SJSA1 (cell line): ENCODE measurements at places on chromosomes 13 and 19.

- peak; percentile 66 for DNase-seq
Measured at GRCh38 chr13:109200556-109200955, 571.1 kb downstream of the MYO16 start.

- no peak for DNase-seq
Measured at GRCh38 chr13:101109005-101109404, 307.3 kb downstream of the NALCN start.

DNA sequence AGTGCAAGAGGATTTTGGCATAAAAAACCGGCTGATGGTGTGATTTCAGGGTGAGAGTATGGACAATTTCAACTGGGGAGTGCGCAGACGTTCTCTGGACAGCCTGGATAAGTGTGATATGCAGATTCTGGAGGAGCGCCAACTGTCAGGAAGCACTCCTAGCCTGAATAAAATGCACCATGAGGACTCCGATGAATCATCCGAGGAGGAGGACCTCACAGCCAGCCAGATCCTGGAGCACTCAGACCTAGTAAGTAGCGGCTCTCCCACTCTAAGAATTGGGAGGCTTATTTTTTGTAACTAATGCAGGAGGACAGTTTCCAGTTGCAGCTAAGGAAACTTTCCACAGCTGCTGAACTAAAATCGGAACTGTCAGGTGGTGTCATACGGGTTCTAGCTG lies 53.6 kb downstream of the ZAR1L start:
- DNase-seq: peak; percentile 73

GRCh38 chr19:42538841-42539709 lies 10.8 kb upstream of the CEACAM1 start:
- peak; percentile 19 for DNase-seq

GRCh38 chr13:110572778-110573118 lies 11.2 kb upstream of the RAB20 start:
- DNase-seq: no peak
